ENCODE measurements at places on chromosomes 12 and 14.
A peak's percentile ranks its signal among the peaks of the same experiment; 100 is the strongest.

GRCh38 chr12:65248656-65249633 lies 29.5 kb upstream of the MSRB3 start:
- DNase-seq = no peak

DNA sequence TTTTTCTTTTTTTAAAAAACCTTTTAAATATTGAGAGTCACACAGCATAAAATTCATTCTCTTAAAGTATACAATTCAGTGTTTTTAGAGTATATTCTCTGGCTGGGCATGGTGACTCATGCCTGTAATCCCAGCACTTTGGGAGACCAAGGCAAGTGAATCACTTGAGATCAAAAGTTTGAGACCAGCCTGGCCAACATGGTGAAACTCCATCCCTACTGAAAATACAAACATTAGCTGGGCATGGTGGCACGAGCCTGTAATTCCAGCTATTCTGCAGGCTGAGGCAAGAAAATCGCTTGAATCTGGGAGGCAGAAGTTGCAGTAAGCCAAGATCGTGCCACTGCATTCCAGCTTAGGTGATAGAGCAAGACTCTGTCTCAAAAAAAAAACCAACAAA lies 68.4 kb upstream of the BCAT1 start:
- no peak for DNase-seq

- no peak for DNase-seq
Observed at GRCh38 chr14:61524211-61524806, 171.0 kb upstream of the HIF1A start.

DNA sequence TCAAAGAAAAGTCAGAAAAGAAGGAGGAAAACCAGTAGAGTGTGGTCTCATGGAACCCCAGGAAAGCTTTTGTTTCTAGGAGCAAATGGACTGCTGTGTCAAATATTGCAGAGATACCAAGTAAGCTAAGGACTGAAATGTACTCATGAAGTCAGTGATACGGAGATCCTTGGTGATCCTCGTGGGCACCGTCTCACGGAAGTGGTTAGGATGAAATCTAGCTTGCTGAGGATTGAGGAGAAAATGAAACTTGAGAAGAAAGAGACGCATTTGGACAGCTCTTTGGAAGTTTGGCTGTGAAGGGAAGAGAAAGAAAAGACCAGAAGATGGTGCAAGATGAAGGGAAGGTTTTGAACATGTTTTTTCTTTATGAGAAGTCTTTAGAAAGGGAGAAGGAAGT lies 104.0 kb upstream of the CCND2 start:
- DNase-seq = no peak

- no peak for DNase-seq
Observed at GRCh38 chr14:95286645-95287044, 33.1 kb downstream of the CLMN start.

GRCh38 chr12:21656905-21657325 lies 727 bp downstream of the LDHB start:
- peak; percentile 44 for DNase-seq

Measured in CD8-positive, alpha-beta memory T cell (primary cell).